ENCODE measurements at places on chromosomes 4 and X.

DNA sequence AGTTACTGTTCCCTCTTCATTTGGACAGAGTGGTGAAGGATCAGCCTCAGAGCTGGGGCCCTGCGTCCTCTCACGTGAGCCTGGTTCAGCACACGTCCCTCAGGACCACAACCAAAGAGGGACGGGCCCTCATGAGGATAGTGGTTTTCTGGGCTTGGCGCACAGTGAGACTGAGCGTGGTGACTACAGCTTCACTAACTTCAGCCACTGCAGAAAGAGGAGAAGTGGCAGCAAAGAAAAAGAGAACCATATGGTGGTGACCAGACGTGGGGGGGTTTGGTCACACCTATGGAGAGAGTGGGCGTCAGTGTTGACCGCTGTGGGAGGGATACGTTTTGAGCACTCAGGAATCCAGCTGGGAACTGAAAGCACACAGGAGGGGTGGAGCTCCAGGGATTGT, 21.8 kb upstream of the TNIP3 start:
- no peak for DNase-seq

GRCh38 chr4:188918787-188919186, 779.5 kb downstream of the TRIML1 start:
- no peak for DNase-seq

DNA sequence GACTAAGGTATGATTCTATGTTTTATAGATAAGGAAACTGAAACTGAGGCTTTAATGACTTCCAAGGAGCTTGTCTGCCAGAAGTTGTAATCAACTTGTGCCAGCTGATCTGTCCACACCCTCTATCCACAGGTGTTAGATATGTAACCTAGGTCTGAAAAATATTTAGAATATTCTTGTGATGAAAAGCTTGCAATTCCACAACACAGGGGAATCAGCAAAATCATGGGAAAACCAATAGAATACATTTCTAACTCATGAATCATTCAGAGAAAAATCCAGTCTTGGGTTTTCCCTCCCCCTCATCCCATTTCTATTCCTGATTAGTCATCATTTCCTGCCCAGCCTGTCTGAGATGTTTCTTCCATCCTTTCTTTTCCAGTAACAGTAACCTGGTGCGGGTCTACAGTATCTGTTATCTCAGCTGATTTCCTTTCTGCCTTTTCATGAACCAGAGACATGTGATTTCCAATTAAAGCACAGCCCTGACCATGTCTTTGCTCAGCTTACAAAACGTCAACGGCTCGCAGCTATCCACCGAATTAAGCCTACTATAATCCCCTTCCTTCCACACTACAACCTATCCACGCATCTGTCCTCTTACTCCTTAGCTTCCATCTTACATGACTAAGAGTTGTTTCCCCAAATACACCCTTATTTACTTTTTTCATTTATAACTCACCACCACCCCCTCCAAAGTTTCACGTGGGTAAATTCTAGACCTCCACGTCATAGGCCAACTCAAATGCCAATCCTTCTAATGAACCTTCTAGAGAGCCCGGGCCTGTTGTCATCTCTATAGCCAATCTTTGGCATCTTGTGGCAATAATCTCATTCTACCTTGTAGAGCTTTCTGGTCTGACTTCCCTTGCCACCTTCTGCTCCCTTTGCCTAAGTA, 961 bp upstream of the NOCT start:
- DNase-seq, result no peak

GRCh38 chr4:109703664-109704361, 568 bp upstream of the CASP6 start:
- no peak for DNase-seq

DNA sequence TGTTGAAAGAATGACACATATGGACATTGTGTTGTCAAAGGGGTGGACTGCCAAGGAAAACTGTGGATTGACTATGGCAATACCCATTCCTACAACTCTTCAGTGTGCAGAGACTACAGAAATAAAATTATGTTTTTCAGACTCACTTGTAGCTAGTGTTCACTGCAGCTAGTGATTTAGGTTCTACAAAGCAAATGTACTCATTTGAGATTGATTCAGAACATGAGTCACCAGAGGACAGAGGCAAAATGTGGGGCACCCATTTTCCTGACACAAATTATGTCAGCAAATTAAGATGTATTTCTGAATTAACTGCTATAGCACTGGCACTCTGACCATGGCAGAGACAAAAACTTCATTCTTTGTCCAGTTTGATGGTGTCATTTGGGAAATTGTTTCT, 40.7 kb downstream of the SPCS3 start:
- DNase-seq, result no peak

DNA sequence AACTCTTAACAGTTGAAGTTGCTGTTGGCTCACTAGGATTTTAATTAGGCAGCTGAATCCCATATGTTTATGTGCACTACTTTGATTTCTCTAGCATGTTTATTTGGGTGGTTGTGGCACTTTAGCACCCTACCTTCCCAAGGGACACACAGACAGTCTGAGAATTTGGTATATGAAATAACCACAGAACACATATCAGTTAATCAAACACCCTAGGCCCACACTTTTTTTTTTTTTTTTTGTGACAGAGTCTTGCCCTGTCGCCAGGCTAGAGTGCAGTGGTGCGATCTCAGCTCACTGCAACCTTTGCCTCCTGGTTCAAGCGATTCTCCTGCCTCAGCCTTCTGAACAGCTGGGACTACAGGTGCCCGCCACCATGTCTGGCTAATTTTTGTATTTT, 130.5 kb downstream of the DCK start:
- DNase-seq, result no peak

DNA sequence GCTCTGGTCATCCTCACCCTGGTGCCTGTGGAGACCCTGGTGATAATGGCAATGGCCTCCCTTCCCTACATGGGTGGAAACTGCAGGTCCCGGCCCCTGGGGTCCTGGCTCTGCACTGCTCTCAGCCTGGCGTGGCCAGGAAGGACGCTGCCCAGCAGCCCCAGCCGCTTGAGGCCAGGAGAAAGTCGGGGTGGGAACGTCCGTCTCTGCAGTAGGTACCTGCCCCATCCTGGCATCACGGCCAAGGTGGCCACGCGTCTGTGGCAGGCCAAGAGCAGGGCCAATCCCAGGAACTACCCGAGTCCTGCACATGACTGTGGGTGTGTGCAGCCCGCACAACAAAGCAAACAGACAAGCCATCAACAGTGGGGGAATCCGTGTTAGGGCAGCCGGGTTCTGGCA, 33.8 kb downstream of the FGFRL1 start:
- no peak for DNase-seq

DNA sequence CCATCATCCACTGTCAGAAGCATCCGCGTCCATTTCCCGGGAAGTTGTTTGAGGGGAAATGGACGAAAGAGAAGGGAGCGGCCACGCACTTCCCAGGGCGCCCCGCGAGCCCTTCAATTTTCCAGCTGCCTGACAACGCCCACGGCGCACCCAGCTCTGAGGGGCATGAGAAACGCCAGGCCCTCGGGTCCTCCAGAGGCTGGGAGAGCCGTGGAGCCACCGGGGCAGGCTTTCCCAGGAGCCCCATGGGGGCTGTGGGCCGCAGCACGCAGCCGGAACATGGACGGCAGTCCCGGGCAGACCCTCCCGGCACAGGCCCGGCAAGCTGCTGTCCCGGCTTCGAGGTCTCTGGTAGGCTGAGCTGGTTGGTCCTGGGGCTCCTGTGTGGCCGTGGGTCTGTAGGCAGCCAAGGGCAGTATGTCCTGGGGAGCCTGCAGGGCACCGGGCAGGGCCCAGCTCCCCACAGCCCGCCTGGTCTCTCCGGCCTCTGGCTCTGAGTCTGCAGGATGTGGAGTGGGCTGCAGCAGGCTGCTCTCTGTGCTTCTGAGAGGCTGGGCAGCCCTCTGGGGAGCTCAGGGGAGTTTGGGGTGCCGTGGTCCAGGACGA, 115.2 kb downstream of the FAM53A start:
- DNase-seq, result no peak

DNA sequence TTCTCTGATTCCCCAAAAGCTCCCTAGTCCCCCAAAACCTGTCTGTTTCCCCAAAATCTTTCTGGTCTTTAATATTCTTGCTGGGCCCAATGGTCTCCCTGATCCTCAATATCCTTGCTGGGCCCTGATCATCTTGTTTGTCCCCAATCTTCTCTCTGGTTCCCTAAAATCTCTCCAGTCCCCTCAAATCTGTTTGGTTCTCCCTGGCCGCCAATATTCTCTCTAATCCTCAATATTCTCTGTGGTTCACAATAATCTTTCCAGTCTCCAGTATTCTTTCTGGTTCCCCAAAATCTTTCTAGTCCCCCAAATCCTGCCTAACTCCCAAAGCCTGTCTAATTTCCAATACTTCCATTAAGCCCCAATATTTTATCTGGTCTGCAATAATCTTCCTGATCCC, 18.5 kb downstream of the P2RY8 start:
- no peak for DNase-seq

DNA sequence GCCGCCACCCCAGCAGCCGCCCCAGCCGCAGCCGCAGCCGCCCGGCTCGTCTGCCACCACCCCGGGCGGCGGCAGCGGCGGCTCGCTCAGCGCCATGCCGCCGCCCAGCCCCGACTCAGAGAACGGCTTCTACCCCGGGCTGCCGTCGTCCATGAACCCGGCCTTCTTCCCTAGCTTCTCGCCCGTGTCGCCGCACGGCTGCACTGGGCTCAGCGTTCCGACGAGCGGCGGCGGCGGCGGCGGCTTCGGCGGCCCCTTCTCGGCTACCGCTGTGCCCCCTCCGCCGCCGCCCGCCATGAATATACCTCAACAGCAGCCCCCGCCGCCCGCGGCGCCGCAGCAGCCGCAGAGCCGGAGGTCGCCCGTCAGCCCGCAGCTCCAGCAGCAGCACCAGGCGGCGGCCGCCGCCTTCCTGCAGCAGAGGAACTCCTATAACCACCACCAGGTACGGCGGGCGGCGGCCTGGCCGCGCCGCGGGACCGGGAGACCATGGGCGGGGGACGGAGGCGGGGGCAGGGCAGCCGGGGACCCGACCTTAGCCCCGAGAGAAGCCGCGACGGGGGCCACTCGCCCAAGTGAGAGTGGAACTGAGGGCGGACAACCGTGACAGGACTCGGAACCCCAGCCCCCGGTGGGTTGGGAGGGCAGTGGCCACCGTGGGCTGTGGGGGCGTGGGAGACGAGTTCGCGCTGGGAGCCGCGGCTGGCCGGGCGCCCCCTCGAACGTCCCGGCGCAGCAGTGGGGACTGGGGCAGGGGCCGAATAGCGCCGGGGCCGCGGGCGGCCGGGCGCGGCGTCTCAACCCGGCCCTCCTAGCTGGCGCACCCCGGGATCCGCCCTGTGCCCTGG, 1.8 kb downstream of the CPEB2 start:
- DNase-seq, result no peak

GRCh38 chr4:10333942-10334341, 123.3 kb downstream of the ZNF518B start:
- DNase-seq, result no peak

DNA sequence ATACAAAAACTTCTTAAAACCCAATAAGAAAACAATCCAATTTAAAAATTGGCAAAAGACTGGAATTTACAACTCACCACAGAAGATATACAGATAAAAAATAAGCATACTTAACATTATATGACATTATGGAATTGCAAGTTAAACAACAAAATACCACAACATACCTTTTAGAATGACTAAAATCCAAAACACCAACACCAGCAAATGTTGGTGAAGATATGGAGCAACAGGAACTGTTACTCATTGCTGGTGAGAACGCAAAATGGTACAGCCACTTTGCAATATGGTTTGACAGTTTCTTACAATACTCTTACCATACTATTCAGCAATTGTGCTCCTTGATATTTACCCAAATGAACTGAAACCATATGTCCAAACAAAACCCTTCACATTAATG, 112.4 kb downstream of the ADGRL3 start:
- no peak for DNase-seq

GRCh38 chr4:33067221-33067620, 2347.1 kb downstream of the PCDH7 start:
- no peak for DNase-seq

GRCh38 chr4:37989398-37990260, 29.4 kb downstream of the PTTG2 start:
- no peak for DNase-seq

- DNase-seq, result no peak
Observed at GRCh38 chr4:39614487-39615162, 24.0 kb downstream of the SMIM14 start.

DNA sequence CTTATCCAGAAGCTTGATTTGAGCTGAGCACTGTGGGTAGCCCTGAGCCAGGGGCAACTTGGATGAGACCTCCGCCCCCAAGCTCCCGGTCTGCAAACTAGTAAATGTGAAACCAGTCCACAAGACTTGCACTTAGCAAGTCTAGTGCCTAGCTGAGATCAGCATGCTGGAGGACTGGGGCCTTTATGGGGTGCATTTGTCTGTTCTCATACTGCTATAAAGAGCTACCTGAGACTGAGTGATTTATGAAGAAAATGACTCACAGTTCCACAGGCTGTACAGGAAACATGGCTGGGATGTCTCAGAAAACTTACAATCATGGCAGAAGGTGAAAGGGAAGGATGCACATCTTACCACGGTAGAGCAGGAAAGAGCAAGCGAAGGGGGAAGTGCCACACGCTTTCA, 42.1 kb upstream of the HOPX start:
- DNase-seq, result no peak

DNA sequence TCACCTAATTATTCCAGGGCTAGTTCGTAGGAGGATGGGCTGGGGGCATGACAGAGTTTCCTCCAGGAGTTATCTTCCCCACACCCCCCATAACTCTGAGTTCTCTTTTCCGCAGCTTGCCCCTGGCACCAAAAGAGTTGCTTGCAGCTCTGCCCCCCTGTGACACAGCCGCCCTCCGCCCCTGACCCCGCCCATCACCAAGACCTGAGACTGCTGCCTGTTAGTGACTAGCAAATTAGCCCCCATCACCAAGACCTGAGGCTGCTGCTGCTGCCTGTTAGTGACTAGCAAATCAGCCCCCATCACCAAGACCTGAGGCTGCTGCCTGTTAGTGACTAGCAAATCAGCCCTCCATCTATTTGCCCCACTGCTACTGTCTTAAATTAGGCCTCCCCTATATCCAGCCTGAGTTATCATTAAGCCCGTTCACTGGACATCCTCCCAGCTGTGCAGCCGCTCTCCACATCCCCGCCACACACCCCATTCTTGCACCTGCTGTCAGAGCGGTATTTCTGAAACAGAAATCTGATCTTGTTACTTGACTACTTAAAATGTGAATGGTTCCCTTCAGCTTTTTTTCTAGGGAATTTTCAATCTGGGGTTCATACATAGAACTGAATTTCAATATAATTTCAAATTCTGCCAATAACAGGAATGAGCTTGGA, 1.5 kb upstream of the PAPSS1 start:
- DNase-seq, result no peak

GRCh38 chr4:74092957-74093356, 6.0 kb downstream of the CXCL2 start:
- DNase-seq, result no peak
